RPMI7951 (cell line): ENCODE measurements at places on chromosomes 12 and 14. TPM values are rescaled to one million over a fixed set of nuclear protein-coding genes. Genes with fewer than 3 reads are reported as not detected.

- DNase-seq, result peak; percentile 17
Measured at GRCh38 chr12:128969480-128970055, 116.3 kb downstream of the GLT1D1 start.

Gene TAS2R8
- 0.20 TPM in 1 of 2 replicates, not detected in the other for total RNA-seq

Gene MAP4K5
- total RNA-seq, result 30.5 and 51.4 TPM in 2 replicates

- no peak for DNase-seq
Measured at GRCh38 chr14:52026017-52026660, 36.8 kb downstream of the RTRAF start.

- no peak for DNase-seq
Measured at GRCh38 chr12:65859519-65859918, 35.2 kb downstream of the HMGA2 start.

DNA sequence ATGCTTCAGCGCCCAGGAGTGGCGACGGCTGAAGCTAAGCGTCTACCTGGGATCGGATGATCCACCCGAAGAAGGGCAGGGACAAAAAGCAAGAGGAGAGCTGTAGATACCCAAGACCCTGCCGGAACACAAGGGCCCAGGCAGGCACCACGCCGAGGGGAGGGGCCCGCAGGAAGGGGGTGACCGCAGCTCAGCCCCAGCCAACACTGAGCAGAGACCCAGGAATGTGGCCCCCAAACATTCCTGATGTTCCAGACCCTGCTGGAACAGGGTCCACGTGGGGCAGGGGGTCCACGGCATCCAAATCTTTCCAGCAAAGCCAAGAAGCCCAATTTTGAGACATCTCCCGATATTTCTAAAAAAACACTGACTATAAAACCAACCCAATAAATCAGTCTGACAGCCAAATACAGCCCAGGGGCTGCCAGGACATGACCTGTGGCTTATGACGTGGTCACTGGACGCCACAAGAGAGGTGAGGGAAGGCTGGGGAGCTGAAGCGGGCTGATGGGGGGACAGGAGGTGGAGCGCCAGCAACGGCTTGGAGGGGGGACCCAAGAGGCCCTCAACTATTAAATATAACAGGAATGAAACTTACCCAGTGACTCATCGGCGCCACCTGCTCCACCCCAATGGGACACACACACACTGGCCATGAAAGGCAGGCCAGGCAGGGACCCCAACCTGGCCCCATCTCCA is 58.9 kb downstream of the NCOR2 start:
- no peak for DNase-seq

- no peak for DNase-seq
Measured at GRCh38 chr14:58563978-58564377, 73.8 kb upstream of the DACT1 start.

Gene CLEC9A
- not detected in 2 replicates for total RNA-seq

DNA sequence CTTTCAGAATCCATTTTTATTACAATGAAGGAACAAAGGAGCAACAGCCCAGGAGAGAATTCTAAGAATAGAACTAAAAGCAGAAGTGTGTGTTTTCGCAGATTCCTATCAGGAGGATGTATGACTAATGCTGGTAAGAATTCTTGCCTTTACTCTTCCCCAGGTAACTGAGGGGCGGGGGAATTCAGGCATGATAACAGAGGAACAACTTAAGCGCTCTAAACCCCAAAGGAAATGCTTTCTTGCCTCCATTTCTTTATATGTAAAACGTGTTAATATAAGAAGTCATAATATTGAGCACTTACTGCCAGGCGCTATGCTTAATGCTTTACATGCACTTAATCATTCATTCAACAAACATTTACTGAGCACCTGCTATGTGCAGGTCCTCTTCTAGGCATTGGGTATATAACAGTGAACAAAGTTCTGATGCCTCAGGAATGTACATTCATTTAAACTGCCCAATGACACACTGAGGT is 4.5 kb downstream of the HCAR1 start:
- peak; percentile 18 for DNase-seq

GRCh38 chr12:14723763-14724162 is 27.4 kb upstream of the GUCY2C start:
- DNase-seq, result peak; percentile 60

Gene SLC24A4
- not detected in 2 replicates for total RNA-seq

Gene KIF26A
- total RNA-seq, result not detected in 2 replicates

- DNase-seq, result no peak
Measured at GRCh38 chr14:58789736-58790135, 152.0 kb downstream of the DACT1 start.

Gene ABHD12B
- 0.12 TPM in 1 of 2 replicates, not detected in the other for total RNA-seq

DNA sequence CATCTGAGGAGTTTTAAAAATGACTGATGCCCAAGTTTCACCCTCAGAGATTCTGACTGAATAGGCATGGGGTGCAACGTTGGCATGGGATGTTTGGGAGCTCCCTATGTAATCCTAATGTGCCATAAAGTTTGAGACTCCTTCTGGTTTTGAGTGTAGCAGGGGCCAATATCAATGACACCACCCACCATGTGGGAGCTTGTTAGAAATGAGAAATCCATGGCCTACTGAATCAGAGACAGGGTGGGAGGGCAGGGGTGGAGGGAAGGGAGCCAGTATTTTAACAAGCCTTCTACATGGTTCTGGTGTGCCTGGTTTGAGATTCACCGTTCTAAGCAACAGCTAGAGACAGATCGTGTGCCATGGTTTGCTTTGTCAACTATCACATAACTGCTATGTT is 46.1 kb downstream of the VCPKMT start:
- DNase-seq, result no peak

Gene CISTR
- total RNA-seq, result not detected in 2 replicates

GRCh38 chr14:21202463-21203358 is 46.8 kb upstream of the OR5AU1 start:
- DNase-seq, result no peak

Gene ABCC9
- under 0.01 and 0.12 TPM in 2 replicates for total RNA-seq

Gene CLEC14A
- total RNA-seq, result not detected in 2 replicates

- no peak for DNase-seq
Measured at GRCh38 chr14:89773151-89773550, 181.4 kb downstream of the EFCAB11 start.

- no peak for DNase-seq
Measured at GRCh38 chr12:68374307-68374982, 42.3 kb upstream of the MDM1 start.

DNA sequence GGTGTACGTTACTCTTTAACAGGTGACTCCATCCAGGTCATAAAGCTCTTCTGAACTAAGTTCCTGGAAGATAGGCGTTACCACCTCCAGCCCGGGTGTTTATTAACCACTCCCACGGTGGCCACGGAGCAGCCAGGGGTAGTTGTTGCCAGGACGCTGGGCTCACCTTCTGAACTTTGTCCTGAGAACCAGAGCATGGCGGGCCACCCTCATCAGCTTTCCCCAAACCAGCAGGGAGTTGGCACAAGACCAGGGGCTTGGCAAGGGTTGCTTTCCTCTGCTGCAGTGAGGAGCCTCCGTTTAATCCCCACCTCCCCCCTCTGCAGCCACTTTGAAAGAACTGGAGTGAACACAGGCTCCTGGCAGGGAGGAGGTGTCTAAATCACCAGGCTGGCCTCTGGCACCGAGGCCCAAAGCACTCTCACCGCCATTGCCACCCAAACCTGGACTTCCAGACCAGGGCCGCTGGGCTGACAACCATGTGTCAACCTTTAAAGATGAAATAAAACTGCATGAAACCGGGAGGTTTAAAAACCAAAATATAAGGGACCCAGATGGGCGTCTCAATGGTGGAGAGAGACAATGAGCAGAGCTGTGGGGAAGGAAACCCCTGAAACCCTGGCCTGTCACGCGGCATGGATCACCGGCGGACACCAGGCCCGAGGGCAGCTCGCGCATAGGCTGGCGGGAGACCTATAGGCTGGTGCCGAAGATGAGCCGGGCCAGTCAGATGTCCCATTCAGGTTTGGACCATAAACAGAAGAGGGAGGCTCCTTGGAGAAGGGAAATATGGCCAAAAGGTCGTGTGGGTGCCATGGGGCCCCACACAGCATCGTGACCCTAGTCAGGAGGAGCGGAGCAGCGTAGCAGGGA is 30.9 kb upstream of the TDRD9 start:
- DNase-seq, result no peak

- DNase-seq, result peak; percentile 59
Measured at GRCh38 chr14:58805605-58806409, 168.0 kb downstream of the DACT1 start.

DNA sequence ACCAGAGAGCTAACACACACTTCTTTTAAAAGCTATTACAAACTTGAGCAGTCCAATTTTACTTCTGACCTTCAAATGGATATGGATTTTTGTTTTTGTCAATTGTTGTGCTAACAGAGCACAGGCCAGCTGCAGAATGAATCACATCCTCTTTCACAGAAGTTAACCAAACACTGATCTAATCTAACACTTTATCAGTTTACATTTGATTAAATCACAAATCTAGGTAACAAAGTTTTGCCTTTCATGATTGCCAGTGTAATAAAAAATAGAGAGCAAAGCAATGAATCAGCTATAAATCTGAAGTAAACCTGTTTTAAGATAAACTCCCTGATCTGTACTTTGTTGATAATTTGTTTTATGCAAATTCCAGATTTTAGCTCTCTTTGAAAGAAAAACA is 273.1 kb upstream of the RGS6 start:
- peak; percentile 51 for DNase-seq

Gene PLEK2
- 13.7 and 14.5 TPM in 2 replicates for total RNA-seq

Gene ASIC1
- 0.24 and 0.39 TPM in 2 replicates for total RNA-seq

DNA sequence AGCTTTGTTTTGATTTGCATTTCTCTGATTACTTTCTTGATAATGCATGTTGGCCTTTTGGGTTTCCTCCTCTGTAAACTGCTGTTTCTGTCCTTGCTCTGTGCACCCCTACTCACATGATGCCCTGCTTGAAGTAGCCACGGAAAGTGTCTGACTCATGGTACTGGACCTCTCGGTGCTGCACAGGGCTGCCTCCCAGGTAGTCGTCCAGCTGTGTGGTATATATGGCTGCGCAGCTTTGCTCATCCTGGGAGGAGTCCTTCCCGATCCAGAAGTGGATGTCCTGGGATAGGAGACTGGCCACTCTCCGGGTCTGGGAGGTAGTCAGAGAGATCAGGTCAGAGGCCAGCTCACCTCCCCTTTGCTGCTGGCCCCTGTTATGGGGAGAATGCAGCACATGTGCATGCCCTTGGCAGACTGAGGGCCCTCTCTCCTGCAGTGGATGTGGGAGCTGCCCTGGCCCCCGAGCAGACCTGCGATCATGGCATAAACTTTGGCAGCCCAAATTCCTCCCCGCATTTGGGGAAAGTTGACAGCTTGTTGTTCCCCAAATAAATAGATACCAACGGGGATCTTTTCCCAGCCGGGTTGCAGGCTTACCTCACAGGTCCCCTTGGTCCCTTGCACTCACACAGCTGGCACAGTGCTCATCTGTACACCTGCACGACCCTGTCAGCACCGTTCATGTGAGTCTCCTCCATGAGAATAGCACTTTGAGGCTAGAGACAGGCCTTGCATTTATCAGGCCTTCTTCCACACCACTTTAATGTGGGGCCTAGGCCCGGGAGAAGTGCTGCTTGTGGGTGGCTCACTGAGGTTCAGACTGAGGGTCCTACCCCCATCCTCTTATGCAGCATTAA is 5.2 kb downstream of the AVIL start:
- no peak for DNase-seq
